ENCODE measurements at places on chromosomes 16 and 17.

DNA sequence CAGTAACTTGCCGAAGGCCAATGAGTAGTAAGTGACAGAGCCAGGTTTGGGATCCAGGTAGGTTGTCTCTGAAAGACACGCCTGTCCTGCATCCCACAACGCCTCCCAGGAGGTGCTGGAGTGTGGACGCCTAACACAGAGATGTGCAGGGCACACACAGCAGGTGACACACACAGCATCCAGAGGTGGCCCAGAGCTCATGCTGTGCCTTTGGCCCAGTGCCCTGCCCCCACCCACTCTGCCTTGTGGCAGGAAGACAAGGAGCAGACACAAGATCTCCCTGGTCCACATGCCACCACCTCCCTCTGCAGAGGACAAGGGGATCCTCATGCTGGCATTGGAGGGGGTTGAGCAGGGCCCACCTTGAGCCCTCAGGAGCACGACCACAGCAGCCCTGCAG is 14.7 kb upstream of the STH start:
- no peak for DNase-seq

- no peak for DNase-seq
These were observed 10.0 kb upstream of the PHLPP2 start for GRCh38 chr16:71734511-71734910.

- peak; percentile 22 for DNase-seq
These were observed 521 bp downstream of the GGA2 start for GRCh38 chr16:23509782-23510163.

GRCh38 chr17:80426671-80427326 is 11.8 kb downstream of the ENDOV start:
- DNase-seq = peak; percentile 93

DNA sequence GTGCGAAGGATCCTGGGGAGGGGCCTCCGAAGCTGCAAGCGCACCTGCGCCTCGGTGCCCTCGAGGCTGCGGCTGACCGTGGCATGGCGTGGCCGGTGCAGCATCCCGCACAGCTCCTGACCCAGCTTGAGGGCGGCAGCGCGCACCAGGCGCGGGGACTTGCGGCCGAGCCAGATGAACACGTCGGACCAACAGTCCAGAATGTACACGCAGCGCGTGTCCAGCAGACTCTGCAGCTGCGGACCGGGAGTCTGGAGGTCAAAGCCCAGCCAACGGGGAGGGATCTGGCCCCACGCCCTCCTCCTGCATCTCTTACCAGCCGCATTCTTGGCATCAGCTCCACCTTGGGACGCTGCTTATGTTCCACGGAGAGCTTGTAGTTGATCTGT is 10.9 kb downstream of the FLII start:
- DNase-seq = no peak

DNA sequence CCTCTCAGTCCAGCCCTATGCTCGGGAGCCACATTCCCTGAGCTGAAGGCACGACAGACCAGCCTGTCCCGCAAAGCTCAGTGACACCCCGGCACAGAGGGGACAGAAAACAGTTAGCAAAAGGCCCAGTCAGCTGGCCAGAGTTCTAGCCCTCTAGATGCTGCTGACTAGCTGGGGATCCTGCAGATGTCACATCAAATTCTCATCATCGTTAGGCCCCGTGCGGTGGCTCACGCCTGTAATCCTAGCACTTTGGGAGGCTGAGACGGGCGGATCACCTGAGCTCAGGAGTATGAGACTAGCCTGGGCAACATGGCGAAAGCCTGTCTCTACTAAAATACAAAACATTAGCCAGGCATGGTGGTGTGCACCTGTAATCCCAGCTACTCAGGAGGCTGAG is 17.2 kb downstream of the UBE2O start:
- no peak for DNase-seq

- no peak for DNase-seq
These were observed 8.8 kb downstream of the CD2BP2 start for GRCh38 chr16:30346286-30346685.

DNA sequence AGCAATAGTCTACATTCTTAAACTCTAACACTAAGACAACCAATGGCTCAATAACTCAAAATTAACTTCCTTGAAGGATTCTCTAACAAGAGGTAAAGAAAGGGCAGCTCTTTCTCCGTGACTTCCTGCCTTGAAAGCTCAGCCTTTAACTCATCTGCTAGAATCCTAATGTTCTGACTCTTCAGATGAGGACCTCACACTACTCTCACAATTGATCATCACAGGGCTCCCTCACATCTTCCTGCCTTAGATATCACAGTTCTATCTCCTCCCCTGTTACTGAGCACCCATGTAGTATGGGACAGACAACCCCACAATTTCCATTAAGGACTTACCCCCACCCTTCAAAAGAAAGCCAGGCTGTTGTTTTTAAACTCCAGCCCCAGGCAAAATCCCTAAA is 33.5 kb downstream of the SMURF2 start:
- DNase-seq = no peak

DNA sequence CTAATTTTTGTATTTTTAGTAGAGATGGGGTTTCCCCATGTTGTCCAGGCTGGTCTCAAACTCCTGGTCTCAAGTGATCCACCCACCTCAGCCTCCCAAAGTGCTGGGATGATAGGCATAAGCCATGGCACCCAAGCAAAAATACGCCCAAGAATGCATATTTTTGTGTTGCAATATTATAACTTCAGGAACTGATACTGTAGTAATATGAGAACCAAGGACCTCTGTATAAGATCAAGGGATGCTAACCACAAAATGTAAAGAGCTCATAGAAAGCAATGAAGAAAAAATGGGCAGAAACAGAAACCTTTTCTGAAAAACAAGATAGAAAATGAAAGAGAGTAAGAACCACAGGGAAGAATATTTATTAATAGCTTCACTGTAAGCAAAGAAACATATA is 183.6 kb upstream of the RPL38 start:
- no peak for DNase-seq

DNA sequence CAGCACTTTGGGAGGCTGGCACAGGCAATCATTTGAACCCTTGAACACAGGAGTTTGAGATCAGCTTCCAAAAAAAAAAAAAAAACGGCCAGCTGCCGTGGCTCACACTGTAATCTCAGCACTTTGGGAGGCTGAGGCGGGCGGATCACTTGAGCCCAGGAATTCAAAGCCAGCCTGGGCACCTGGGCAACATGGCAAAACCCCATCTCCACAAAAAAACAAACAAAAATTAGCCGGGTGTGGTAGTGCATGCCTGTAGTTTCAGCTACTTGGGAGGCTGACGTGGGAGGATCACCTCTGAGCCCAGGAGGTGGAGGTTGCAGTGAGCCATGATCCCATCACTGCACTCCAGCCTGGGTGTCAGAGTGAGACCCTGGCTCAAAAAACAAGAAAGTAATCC is 39.0 kb downstream of the GRB2 start:
- DNase-seq = no peak

GRCh38 chr16:46986896-46987295 is 13.4 kb upstream of the DNAJA2 start:
- no peak for DNase-seq

- DNase-seq = no peak
These were observed 7.2 kb downstream of the VPS4A start for GRCh38 chr16:69318177-69318910.

DNA sequence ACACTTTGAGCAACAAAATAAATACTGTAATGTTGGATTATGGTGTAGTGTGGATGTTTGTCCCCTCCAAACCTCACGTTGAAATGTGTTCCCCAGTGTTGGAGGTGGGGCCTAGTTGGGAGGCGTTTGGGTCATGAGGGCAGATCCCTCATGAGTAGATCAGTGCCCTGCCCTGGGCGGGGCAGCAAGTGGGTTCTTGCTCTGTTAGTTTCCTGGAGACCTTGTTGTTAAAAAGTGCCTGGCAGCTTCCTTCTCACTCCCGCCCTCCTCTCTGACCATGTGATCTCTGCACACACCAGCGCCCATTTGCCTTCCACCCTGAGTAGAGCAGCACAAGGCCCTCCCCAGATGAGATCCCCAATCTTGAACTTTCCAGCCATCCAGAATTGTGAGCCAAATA is 67.7 kb downstream of the MPRIP start:
- no peak for DNase-seq

- no peak for DNase-seq
These were observed 40.7 kb downstream of the FOXK2 start for GRCh38 chr17:82560252-82560642.

DNA sequence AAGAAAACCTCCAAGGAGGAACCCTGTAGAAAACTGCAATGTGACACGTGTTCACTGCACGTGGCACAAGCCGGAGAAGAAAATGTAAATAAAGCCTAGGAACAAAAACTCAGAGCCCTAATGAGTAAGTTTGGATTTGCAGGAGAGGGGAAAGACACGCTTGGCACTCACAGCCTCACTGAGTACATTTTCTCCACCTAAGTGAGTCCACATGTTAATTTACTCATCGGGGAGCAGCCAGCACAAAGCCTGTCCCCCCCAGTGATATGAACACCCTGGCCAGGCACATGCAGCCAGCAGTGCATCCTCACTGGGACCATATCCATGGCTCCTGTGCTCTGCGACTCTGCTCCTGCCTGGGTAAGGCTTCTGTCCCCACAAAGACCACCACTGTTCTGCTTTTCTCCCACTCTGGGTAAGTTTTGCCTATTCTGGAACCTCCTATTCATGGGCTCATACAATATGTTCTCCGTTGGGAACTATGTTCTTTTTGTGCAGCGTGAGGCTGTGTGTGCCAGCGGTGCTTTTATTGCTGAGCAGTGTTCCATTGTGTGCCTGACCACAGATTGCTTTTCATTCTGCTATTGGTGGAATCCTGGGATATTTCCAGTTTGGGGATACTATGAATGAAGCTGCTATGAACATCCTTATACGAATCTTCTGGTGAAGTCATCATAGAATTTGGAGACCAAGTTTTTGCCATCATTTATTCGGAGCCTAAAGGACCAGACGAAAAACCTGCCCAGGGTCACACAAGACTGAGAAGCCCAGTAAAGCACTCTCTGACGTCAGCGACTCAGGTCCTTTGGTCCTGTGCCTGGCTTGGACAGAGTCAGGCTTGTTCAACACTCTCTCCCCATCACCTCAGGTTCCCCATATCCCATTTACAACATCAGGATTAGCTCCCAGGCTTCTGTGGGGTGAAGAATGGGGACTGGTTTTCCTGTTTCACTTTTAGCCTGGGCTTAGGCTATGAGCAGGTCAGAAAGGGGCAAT is 53.3 kb downstream of the RNF112 start:
- peak; percentile 5 for DNase-seq
